ENCODE measurements at places on chromosomes 1 and 21.

DNA sequence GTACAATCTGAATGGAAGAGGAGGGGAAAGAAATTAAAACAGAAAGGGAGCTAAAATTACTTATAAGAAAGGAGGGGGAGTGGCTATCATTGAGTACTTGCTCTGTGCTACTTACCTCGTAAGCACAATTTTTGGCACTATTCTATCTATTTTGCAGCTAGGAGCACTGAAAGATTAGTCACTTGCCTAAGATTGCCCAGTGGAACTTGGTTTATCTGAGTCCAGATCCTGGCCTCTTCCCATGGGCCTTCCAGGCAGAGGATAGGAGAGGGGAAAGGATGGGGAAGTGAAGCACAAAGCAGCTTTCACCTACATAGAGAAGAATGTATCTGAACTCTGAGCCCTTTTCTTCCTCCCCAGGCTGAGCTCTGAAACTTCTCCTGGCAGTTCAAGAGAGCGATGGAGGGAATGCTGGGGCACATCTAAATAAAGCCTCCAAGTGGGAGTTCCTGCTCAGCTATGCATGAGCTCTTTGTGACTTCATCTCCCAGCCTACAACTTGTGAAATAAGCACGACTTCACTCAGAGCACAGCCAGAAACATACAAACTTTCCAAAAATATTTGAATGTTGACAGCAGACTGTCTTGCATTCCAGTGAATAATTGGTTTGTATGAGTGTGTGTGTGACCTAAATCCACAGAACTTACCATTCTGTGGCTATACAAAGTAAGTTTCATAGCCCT lies 29.4 kb downstream of the HMGB4 start:
- no peak for DNase-seq

DNA sequence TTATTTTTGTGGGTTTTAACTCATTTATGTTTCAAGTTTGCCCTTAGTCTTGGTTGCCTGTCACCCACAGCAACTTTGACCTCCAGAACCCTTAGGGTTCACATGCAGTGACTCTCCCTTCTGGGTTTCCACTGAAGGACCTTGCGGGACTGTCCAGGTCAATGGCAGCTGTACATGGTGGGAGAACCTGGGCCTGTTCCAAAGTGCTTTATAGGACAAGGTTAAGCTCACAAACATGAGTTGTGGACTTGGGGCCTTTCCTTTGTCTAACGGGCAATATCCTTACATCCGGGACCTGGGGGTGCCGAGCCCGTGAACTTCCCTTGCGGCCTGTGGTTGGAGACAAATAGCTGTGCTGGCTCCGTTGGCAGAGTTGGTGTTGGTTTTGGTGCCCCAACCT lies 77.8 kb downstream of the CD58 start:
- no peak for DNase-seq

GRCh38 chr1:232702911-232703310 lies 73.0 kb upstream of the SIPA1L2 start:
- DNase-seq, result no peak

GRCh38 chr1:236107121-236107907 lies 35.0 kb upstream of the GPR137B start:
- no peak for DNase-seq

DNA sequence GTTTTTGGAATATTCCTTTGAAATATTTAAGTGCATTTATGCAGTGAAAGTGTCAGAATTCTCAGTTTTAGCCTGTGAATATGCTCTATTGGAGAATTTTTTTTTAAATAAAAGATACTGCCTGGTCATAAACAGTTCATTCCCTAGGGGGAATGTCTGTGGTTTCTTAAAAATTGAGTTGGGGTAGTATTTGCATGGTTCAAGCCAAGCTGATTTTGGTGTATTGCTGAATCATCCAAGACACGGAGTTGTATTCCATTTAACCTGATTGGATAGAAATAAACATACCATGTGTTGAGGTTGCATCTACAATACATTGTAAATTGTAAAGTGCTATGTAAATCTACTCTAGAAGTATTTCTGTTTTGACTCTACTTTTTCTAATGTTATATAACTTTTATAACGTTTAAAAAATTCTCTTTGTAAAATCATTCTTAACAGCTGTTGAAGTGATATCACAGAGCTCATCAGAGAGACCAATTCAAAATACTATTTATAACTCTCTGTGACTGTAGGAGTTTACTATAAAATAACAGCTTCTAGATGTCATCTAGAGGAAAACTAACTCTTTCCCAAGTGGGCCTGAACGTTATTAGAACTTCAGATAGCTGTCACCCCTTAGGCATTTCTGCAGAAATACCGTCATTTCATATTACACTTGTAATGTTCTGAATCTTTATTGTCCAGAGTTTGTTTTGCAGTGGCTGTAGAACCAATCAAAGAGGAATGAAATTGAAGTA lies 199.1 kb downstream of the USP25 start:
- no peak for DNase-seq
